ENCODE measurements at places on chromosomes 3 and 15.

DNA sequence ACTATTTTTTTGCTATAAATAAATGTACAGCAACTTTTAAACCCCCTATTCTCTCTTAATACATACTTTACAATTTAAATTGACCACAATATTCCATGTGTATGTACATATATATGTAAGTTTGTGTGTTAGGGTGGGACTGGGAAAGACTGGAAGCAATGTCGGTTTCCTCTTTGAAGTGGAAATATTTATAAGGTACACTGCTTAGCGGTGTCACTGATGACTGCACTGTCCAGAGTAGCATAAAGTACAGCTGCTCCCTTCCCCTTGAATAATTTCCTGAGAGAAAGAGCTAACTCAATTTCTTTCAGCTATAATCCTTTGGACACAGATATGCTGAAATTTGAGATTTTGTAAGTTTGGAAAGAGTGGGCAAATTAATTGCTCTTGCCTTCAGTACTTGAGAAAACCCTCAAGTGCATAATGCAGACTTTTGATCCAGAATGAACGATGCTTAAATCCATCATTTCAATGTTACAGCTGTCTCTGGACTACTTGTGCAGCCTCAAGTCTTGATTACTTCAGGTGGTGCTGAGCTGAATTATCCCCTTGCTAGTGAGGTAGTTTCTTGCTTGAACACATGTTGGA lies 267.0 kb upstream of the CFAP20DC start:
- no peak for DNase-seq

DNA sequence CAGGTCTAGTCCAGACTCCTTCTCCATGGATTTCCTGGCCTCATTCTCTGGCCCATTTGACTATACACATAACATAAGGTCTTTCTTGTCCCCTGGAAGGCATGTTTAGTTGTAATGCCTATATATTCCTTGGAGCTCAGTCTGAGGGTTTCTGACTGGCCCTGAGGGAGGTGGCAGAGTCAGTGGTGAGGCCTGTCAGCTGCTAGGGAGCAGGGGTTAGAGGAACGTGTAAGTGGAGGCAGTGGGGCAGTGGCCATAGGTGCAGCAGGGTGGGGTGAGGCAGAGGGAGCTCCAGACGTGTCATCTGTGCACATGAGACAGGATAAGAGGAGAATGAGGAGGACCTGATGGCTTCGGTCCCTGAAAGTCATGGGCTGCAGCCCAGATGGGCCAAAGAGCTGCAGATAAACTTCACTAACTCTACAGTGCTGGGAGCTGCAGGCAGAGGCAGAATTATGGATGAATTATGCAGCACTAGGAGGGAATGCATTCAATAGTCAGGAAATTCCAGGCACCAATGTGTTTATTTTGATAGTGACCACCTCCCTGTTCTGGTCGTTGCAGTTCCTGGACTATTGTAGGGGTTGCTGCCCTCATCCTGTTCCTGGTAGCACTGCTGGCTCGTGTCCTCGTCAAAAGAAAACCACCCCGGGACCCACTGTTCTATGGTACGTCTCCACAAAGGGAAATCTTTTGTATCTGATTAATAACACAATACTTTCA lies 4.9 kb downstream of the TM6SF1 start:
- DNase-seq: no peak

- no peak for DNase-seq
These were observed 17.5 kb upstream of the CORO2B start for GRCh38 chr15:68561171-68561900.

DNA sequence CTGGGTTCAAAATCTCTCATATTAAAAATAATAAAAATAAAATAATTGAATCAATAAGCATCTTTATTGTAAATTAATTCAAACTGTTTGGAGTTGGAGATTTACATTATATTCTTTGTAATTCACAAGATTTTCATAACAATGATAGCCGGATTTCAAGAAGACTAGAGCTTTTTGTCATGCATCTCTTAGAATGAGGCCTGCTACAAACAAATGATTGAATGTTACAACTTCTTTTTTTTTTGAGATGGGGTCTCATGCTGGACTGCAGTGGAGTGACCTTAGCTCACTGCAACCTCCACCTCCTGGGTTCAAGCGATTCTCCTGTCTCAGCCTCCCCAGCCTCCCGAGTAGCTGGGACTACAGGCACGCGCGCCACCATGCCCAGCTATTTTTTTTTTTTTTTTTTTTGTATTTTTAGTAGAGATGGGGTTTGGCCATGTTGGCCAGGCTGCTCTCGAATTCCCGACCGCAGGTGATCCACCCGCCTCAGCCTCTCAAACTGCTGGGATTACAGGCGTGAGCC lies 3.5 kb downstream of the SLTM start:
- no peak for DNase-seq
